ENCODE measurements at places on chromosomes 5 and 9. TPM values are rescaled to one million over a fixed set of nuclear protein-coding genes. Genes with fewer than 3 reads are reported as not detected.

DNA sequence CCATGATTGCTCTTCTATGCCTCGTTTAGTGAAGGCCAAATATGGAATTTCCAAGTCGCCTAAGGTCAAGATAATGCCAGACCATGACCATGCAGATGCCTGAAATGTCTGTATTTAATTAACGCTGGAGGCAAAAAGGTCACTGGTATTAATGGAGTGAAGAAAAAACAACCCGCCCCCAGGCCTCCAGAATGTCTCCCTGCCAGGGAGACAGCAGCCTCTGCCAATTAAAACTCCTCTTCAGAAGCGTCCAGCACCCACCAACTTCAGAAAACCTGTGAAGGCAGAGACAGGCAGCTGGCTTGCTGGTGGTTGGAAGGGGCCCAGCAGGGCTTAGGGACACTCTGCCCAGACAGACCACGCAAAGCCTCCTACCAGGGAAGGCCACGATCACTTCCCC lies 94.4 kb downstream of the VAV2 start:
- no peak for DNase-seq

- peak; percentile 75 for DNase-seq
Observed at GRCh38 chr5:136080483-136081216, 51.9 kb downstream of the TGFBI start.

The PBX3 gene
- 4.6 TPM for total RNA-seq

The GMCL2 gene
- not detected for total RNA-seq

DNA sequence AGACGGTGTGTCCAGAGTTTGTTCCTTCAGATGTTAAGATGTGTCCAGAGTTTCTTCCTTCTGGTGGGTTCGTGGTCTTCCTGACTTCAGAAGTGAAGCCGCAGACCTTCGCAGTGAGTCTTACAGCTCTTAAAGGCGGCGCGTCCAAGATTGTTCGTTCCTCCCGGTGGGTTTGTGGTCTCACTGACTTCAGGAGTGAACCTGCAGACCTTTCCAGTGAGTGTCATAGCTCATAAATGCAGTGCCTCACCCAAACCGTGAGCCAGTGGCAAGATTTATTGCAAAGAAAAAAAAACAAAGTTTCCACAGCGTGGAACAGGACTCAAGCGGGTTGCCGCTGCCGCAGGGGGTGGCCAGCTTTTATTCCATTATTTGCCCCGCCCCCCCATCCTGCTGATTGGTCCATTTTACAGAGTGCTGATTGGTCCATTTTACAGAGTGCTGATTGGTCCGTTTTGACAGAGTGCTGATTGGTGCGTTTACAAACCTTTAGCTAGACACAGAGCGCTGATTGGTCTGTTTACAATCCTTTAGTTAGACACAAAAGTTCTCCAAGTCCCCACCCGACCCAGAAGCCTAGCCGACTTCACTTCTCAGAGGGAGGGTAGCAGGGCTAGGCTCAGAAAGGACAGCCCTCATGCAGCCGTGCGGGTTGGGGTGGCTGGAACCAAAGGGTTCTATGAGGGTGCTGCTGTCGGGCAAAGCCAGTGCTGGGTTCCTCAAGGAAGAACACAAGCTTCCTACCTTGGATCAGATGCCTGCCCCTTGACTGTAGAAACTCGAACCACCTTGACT lies 9.1 kb upstream of the RNF130 start:
- DNase-seq, result no peak

The CTXN3 gene
- not detected for total RNA-seq

DNA sequence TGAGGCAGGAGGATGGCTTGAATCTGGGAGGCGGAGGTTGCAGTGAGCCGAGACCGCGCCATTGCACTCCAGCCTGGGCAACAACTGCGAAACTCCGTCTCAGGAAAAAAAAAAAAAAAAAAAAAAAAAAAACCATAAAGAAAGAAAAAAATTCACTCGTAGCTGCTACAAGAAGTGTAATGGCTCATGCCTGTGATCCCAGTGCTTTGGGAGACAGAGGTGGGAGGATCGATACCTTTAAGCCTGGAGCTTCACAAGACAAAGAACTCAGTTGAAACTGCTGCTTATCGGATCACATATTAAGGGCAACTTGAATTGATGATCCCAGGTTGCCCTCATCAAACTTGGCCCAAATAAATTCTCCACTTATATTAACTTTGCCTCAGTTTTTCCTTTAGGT lies 1.0 kb upstream of the ZCCHC7 start:
- DNase-seq, result no peak

The HACD4 gene
- total RNA-seq, result 0.26 TPM

The CSF2 gene
- total RNA-seq, result 0.13 TPM

DNA sequence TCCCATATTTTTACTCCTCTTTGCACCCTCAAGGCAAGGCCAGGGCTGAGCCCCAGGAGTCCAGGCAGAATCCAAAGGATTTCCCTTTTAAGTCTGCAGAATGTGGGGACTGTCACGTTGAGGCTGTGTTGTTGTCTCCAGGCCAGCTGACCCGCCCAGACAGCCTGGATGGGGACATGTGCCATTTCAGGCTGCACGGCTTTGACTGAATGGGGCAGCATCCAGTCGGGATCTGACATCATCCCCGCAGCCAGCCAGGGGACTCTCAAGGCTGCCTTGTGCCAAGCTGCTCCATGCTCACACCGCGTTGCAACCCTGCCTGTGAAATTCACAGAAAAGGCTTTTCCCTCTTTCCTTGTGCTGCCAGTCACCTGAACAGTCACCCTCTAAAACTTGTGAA lies 2.2 kb upstream of the ZNF366 start:
- no peak for DNase-seq

The PLAC8L1 gene
- not detected for total RNA-seq

DNA sequence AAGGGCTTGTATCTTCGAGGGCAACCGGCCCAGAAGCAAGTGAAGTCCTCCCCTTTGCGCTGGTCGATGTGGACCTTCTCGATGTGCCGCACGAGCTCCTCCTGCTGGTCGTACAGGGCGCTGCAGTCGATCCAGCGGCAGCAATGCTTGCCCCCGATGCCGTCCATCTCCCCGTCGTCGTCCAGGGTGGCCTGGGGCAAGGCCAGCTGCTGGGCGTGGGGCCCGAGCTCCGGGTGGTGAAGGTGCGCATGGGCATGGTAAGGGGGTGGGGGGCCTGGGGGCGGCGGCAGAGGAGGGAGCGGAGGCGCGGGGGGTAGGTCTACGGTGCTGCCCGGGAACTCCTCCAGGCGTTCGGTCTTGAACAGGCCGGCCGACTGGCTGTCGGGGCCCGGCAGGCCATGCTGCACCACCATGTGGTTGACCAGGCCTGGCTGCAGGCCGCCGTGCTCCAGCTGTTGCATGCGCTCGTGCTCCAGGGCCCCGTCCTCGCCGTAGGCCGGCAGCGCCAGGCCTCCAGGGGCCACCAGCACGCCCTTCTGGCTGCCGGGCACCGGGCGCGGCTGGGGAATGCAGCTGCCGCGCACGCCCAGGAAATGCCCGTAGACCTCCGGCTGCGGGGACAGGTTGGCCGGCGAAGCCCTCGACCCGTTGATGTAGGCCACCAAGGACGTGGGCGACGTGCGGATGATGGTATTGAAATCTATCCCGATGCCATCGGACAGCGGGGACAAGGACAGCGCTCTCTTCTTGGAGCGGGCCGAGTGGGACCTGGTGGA lies 181.8 kb downstream of the GLIS3 start:
- DNase-seq, result no peak

- DNase-seq, result peak; percentile 5
Observed at GRCh38 chr5:141199359-141200235, at the start of gene PCDHB11. Gene PCDHB11 (plus strand): TSS chr5:141199627. CDS start chr5:141199775, 148 bp downstream.

DNA sequence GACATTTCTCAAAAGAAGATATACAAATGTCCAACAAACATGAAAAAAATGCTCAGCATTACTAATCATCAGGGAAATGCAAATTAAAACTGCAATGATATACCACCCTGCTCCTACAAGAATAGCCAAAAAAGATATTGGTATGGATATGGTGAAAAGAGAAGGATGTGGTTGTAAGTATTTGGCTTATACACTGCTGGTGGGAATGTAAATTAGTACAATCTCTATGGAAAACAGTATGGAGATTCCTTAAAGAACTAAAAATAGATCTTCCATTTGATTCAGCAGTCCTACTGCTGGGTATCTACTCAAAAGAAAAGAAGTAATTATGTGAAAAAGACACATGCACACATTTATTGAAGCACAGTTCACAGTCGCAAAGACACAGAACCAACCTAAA lies 67.6 kb upstream of the RUSC2 start:
- no peak for DNase-seq

- no peak for DNase-seq
Observed at GRCh38 chr5:73690015-73690414, 64.0 kb downstream of the ARHGEF28 start.

The CEMIP2 gene
- 645 TPM for total RNA-seq

The ACOT12 gene
- total RNA-seq, result not detected

DNA sequence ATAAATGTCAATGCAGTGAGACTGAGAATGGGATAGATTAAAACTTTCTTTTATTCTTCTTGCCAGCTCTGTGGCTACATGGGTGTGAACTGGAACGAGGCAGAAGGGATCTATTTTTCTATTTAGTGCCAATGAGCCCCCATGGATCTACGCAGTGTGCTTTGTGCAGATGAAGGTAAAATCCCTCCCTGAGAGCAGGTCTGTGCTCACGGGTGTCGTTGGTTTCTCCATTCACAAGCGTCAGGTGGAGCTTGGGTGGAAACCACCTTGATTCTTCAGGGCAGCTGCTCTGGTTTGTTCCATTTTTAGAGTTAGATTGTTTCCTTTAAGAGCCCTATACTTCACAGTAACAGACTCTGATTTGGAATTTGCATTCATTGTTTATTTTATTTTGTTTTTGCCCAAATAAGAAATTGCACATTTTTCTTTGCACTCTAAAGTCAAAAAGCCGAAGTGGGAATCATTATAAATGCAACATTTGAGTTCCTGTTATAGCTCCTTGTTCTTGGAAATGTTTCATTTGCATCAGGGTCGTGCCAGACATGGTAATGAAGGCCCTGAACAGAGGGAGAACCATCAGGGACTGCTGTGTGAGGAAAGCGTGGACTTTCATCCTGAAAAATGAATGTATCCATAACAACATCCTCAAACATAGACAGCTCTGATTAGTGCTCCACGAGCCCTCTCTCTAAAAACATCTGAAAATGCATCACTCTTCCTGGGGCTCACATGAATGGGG lies 31.1 kb upstream of the BICD2 start:
- DNase-seq, result no peak

- no peak for DNase-seq
Observed at GRCh38 chr9:7976167-7976755, 176.7 kb upstream of the DMAC1 start.

DNA sequence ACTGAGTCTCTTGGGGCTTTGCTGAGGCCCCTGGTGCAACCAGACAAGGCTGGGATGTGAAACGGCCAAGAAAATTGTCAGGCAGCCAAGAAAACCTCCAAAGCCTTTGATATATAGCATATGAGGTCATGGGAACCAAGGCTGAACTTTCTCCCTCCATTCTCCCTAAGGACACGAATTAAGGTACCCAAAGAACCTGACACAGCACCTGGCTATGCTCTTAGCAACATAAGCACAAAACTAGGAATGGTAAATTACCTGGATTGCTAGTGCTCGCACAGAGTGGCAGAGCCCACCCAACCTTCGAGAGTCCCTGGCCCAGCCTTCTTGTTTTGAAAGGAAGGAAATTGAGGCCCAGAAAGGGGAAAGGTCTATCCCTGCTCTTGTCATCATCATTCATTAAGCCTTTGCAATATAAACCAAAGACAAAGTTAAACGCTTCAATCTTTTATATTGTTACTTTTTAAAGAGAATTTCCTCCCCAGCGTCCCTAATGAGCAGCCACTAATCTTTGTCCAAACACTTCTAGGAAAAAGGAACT lies 220.0 kb upstream of the NR4A3 start:
- no peak for DNase-seq

DNA sequence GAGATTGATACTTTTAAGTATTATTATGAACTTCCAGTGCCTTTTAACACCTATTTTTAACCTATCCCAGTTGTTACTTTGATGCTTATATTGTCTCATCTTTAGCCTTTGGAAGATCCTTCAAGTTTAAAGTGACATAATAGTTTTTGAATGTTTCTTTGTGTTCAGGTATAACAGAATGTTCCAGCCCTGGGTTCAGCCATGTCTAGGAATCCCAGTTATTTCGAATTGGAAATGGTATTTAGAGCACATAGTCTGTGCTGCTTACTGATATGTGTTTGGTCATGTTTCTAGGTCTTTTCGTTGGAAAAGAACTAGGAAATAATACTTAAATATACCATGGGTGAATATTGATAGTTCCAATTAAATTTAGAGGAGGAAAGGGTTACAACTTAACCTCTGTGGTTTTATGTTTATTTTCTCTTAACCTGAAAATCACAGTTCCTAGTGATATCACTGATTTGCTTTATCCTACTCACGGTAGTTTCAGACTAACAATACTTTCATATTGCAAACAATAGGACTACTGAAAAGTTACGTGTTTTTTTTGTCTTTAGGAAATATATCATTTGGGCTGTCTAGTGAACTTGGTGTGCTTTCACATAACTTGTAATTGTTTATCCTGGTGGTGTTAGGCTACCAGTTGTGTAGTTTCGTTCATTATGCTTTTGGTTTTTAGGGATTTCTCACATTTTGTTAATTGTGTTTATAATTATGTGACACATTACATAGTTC lies 37.8 kb downstream of the UHRF2 start:
- DNase-seq, result peak; percentile 49

GRCh38 chr5:10059556-10059955 lies 190.1 kb downstream of the ATPSCKMT start:
- no peak for DNase-seq

DNA sequence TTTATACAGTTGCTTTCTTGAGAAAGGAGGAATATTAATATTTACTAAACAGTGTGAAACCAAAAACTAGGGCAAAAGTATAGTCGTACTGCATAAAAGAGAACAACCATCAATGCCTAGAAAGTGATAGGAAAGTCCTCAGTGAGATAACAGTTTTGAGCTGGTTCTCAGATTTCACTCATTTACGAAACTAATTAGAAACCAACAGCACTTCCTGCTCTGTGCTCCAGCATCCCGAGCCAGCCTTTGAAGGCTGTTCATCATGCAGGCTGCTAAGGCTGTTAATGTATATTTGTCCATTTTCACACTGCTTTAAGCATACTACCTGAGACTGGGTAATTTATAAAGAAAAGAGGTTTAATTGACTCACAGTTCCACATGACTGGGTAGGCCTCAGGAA lies 2039.9 kb downstream of the EFNA5 start:
- DNase-seq, result no peak
